M059J (cell line): ENCODE measurements at places on chromosomes 12 and 14.

DNA sequence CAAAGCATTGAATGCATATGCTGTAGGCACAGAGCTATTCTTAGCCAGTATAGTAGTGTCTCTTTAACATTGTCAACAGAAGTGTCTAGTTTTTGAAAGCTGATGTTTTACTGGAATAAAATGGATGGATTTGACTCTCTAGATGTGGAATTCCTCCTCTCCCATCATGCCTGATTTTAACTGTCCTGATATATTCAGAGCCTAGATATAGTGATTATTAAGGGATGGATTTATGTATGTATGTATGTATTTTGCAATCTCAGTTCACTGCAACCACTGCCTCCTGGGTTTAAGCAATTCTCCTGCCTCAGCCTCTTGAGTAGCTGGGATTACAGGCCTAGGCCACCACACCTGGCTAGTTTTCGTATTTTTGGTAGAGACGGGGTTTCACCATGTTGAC is 144.8 kb upstream of the NAV3 start:
- DNase-seq, result no peak

DNA sequence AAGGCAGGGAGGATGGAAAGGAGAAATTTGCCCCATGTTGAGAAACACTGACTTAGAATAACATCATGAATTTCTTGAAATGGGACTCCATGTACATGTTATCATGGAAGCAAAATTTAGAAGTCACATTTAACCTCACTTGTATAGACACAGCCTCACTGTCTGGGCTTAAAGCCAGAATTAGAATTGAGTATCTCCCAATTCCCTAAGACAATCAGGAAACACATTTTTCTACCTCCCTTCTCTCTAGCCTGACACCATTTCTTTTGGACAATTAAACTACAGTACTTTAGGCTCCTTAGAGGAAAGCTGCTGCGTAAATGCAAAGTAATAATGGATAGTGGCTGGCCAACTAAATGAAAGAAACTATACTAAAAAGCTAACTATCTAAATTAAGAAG is 795.5 kb downstream of the C12orf50 start:
- no peak for DNase-seq

DNA sequence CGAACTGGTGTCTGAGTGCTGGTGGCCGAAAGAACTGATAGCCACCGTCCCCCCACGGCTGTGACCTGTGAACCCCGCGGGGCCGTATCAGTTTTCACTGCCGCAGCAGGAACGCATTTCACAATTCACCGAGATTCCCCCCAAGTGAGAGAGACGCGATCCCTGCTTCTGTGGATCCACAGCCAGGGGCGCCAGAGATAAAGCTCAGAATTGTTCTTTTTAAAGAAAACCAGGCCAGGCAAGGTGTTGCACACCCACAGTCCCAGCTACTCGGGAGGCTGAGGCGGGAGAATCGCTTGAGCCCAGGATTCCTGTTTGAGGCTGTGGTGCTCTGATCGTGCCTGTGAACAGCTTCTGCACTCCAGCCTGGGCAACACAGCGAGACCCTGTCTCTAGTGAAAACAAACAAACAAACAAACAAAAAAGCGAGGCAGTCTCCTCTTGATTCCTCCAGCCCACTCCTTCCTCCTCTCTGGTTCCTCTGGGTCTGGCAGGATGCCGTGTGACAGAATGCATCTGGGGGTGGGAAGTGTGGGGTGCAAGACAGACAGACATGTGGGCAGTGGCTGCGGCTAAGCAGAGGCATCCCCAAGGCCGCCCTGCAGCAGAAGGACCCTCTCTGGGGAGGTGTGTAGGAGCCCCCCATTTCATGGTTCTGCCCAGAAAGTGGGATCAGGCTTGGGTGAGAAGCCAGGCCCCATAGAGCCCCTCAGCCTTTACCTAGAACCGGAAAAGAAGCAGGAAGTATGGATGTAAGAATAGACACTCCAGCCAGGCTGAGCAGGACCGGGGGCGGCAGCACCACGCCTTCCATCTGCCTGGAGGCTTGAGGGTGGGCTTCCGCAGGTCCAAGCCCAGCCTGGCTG is 39.2 kb upstream of the PPP1R13B start:
- no peak for DNase-seq

GRCh38 chr12:110007881-110008280 is 8.7 kb downstream of the ANKRD13A start:
- no peak for DNase-seq

DNA sequence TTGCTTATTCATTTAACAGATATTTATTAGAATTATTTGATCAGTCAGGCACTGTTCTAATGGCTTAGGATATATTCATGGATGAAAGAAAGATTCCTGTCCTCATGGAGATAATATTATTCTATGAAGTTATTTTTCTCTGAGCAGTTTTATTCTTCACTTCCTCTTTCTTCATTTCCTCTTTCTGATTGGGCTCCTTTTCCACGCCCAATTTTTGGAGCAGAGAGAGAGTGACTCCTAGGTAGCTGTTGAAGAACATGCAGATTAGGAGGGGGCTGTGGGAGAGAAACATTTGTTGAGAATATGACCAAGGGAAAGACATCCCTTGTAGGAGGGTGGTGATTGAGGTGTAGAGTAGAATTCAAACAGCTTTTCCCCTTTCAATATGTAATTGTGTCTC is 6.0 kb upstream of the YARS2 start:
- no peak for DNase-seq

GRCh38 chr14:36604757-36605505 is 22.5 kb upstream of the NKX2-8 start:
- DNase-seq, result peak; percentile 75

DNA sequence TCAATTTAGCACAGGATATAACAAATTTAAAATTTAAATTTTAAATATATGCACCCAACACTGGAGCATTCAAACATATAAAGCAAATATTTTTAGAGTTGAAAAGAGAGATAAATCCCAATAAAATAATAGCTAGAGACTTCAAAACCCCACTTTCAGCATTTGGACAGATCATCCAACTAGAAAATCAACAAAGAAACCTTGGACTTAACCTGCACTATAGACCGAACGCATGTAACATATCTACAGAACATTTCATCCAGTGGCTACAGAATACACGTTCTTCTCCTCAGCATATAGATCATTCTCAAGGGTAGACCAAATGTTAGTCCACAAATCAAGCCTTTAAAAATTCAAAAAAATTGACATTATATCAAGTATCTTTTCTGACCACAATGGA is 64.0 kb downstream of the SPTSSA start:
- no peak for DNase-seq

DNA sequence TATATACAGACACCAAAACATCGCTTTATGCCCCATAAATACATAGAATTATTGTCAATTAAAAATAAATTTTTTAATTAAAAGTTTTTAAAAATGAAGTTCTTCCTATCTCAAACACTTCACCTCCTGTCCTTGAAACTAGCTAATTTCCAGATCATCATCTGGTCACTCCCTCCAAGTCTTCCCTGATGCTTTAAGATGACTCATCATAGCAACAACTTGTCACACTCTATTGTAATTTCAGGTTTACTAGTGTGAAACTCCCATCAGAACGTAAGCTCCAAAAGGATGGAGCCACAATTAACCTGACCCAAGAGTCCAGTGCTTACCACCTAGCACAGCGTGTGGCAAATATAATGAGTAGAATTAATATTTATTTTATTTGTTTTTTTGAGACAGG is 16.3 kb downstream of the GXYLT1 start:
- DNase-seq, result peak; percentile 56

DNA sequence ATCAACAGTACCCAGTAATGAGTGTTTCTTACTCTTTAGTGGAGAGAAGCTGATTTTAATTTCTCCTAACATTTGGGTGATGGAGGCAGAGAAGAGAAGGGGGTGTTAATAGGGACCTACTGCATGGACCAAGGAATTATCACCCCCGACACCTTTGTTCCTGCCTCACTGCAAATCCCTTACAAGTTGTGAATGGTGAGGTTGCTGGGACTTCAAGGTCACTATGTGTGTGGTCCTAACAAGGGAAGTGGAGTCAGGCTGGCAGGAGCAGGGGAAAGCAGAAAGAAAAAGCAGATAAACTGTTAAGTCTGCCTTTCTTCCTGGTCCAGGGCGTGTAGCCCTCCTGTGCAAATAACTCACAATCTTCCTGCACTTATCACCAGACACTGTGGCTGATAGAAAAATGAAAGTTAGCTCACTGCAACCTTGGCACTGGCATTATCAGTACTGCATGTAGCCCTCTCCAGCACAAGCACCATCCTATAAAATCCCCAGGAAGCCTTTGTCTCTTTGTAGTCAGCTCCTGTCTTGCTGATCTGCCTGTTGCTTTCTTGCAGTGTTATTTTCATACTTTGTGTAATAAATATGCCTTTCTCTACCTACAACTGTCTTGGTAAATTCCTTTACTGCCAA is 112.3 kb upstream of the DNM1L start:
- DNase-seq, result peak; percentile 35

DNA sequence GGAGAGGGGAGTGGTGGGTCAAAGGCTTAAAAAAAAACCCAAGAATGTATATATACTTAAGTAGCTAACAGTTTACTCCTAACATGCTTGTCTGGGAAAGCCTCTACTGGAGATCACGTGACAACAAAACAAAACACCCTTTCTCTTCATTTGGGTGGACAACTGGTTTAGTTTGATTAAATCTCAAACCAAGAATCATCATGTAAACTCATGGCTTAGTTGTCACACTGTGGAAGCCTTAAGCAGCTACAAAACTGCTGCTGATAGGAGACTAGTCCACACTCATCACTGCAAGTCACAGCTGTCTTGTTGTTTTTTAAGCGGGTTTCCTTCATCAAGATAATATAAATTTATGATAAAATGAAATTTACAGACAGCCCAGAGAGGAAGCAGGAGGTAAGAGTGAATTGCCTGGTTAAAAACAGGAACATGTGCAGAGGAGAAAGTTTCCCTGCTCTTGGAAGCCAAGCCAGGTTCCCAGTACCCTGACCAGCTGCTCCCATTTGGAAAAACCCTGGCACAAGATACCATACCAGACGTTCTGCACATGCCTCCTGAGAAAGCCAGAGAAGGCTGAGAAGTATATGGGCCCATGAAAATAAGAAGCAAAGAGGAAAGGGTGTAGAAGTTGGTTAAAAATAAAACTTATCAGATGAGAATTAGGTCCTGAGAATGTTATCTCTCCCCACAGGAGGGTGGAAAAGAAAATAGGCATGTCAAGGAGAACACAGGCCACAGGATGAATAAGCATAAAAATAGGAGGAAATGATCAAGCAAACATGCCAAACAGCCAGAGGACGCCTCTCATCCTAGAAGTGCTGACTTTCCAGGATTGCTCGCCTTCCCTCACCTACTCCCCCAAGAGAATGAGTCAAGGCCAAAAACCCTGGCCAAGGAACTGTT is 34.0 kb downstream of the EGLN3 start:
- peak; percentile 85 for DNase-seq

- DNase-seq, result no peak
Measured at GRCh38 chr12:106897981-106898901, 57.5 kb upstream of the TMEM263 start.

DNA sequence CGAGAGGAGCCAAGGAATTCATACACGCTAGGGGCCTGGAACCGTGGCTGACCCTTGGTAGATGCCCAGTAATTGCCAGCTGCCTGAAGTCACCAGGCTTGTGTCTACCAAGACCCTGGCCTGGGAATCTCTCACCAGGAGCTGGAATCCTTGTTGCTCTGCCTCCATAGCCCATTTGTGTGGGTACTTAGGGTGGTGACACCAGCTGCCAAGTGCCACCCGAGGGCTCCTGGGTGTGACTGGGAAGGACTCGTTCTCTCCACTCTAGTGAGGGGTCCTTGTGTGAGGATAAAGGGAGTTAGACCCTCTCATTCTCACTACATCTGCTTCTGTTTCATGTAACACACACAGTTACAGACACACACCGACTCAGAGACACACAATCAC is 17.9 kb downstream of the SERPINA1 start:
- no peak for DNase-seq

- DNase-seq, result peak; percentile 45
Measured at GRCh38 chr12:94145191-94145983, 3.0 kb upstream of the PLXNC1 start.

GRCh38 chr14:102530828-102531478 is 21.4 kb upstream of the ANKRD9 start:
- DNase-seq, result no peak

DNA sequence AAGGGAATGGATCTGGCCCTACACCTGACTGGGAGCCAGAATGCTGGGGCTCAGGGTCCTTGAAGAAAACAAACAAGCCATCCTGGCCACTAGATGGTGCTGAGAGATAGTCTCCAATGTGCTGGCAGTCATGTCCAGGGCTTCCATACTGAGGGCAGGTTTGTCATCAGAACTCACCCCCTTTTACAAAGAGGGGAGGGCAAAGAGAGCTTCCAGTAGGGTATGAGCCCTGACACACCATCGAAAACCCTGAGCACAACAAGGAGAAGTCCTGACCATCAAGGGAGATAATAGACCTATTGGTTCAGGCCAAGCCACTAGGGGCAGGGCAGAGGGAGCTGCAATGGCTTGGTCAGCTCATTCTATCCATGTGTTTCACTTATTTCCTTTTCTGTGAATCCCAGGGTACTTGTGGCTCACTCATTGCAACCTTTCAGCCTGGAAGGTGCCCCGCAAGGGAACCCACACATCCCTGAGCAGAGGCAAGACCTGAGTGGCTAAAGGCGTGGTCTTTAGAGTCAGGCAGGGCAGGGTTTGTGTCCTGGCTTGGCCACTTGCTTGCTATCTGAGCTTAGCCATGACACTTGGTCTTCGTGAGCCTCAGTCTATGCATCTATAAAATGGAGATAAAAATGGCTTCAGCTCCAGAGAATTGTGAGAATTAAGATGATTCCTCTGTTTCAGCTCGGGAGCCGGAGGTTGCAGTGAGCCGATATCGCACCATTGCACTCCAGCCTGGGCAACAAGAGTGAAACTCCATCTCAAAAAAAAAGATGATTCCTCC is 6.2 kb upstream of the PLEKHH1 start:
- DNase-seq, result peak; percentile 65

DNA sequence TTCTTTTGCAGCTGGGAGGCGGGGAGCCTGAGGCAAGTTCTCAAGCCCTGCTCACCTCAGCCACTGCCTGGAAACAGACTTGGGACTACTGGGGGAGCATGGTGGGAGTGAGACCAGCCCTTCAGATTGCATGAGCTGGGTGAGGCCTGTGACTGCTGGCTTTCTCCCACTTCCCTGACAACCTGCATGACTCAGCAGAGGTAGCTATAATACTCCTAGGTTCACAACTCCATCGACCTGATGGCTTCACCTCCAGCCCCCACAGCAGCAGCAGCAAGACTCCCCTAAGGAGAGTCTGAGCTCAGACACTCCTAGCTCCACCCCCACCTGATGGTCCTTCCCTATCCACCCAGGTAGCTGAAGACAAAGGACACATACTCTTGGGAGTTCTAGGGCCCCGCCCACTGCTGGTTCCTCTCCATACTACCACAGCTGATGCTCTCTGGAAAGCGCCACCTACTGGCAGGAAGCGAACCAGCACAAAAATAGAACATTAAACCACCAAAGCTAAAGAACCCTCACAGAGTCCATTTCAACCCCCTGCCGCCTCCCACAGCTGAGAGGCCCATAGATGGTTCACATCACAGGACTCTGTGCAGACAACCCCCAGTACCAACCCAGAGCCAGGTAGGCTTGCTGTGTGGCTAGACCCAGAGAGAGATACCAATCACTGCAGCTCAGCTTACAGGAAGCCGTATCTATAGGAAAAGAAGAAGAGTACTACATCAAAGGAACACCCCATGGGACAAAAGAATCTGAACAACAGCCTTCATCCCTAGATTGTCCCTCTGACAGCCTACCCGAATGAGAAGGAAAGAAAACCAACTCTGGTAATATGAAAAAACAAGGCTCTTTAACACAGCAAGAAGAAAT is 68.7 kb downstream of the RPAP3 start:
- DNase-seq, result peak; percentile 21
